Brain microvascular endothelial cell (primary cell): ENCODE measurements at places on chromosomes 2 and 18.

GRCh38 chr2:143300536-143300935 lies 171.3 kb downstream of the ARHGAP15 start:
- peak; percentile 20 for DNase-seq

DNA sequence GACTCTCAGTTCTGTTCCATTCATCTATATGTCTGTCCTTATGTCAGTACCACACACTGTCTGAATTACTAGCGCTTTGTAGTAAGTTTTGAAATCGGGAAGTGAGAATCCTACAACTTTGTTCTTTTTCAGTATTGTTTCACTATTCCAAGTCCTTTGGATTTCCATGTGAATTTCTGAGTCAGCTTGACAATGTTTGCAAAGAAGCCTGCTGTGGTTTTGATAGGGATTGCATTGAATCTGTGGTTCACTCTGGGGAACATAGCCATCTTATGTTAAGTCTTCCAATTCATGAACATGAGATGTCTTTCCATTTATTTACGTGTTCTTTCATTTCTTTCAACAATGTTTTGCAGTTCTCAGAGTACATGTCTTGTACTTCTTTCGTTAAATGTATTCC lies 15.0 kb downstream of the SLC3A1 start:
- DNase-seq, result peak; percentile 61

GRCh38 chr18:49257609-49258008 lies 202.8 kb downstream of the DYM start:
- no peak for DNase-seq

DNA sequence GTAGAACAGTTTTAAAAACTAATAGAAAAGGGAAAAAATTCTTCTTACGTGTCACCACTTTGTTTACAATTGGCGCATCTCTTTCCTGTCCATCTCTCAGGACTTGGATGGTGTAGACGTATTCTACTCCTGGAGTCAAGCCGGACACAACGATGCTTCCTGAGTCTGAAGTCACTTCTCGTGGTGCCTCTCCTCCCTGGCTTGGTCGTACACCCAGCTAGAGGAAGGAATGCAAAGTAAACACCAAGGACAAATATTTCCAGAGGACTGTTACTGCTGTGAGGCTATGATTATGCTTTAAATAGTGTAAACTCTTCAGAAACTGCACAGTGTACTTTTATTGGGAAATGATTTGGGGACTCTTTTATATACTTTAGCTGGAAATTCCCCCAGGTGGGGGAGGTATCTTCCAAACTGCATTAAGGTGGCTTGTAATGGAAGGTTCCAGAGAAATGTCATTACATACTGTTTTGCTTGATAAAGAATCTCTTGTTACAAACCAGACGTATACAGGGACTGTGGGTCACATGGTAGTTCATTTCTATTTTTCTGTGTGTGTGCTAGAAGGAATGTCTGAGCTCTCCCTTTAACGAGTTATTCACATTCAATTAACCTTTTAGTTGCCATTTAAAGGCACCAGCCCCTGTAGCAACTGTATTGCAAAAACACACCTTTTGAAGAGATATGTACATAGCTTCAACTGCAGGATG lies 38.1 kb downstream of the FN1 start:
- DNase-seq, result peak; percentile 47

- no peak for DNase-seq
Observed at GRCh38 chr2:202016579-202017227, 17.0 kb upstream of the FZD7 start.

DNA sequence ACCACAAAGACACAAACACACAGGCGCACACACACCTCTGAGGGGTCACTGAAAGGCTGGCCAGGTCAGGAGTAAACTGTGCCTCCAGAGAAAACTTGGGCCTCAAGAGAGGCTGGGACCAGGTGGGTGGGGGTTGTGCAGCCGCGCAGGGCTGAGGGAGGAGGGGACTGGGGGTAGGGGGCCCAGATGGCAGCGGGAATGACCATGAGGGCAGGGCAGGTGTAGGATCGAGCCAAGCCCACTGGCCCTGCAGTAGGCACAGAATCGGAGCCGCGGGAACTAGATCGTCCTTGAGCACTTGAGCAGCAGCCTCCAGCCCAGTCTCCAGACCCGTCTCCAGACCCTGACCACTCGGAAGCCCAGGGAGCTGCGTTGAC lies 36.8 kb downstream of the ANKMY1 start:
- no peak for DNase-seq

DNA sequence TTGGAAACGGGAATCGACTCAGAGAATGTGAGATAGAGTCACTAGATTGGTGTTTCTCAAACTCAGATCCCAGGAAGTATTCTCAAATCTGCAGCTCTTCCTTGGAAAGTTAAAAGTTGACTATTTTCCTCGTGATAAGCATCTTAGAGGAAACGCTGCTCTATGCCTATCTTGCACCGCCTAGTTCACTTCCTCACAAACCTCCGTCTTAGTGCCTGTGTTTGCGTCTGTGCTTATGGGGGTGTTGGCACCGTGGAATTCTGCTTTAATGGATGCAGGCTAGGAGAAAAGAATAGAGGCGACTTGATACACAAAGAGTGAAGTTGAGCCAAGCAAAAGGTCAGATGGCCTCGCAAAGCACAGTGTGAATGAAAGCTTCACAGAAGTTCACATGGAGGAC lies 255.3 kb upstream of the ID2 start:
- DNase-seq, result no peak

GRCh38 chr18:67608191-67608590 lies 91.7 kb upstream of the DSEL start:
- DNase-seq, result no peak

DNA sequence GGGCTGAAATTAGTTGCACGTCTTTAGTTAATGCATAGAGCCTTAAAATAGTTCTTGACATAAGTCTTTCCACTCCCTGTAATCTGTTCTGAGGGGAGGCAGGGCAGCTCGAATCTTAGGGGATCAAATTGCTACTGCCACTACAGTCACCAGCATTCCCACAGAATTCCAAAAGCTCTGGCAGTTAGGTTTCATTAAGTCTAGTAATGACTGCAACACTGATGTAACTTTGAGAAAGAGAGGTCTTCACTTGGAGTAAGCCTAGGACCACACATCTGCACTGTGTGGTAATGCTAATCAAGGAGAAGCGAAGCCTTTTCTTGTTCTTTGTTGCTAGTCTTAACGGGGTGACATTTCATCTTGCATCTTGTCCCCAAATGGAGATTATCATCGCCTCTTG lies 19.3 kb upstream of the NCK2 start:
- DNase-seq, result no peak

GRCh38 chr2:191453761-191454160 lies 208.6 kb downstream of the MYO1B start:
- DNase-seq, result no peak

GRCh38 chr2:173002751-173003541 lies 72.7 kb upstream of the MAP3K20 start:
- DNase-seq, result no peak

GRCh38 chr2:172552547-172553291 lies 3.2 kb upstream of the PDK1 start:
- peak; percentile 93 for DNase-seq

- DNase-seq, result no peak
Observed at GRCh38 chr2:199456383-199457146, 1.2 kb downstream of the SATB2 start.

- no peak for DNase-seq
Observed at GRCh38 chr2:6181926-6182325, 489.7 kb downstream of the SOX11 start.

DNA sequence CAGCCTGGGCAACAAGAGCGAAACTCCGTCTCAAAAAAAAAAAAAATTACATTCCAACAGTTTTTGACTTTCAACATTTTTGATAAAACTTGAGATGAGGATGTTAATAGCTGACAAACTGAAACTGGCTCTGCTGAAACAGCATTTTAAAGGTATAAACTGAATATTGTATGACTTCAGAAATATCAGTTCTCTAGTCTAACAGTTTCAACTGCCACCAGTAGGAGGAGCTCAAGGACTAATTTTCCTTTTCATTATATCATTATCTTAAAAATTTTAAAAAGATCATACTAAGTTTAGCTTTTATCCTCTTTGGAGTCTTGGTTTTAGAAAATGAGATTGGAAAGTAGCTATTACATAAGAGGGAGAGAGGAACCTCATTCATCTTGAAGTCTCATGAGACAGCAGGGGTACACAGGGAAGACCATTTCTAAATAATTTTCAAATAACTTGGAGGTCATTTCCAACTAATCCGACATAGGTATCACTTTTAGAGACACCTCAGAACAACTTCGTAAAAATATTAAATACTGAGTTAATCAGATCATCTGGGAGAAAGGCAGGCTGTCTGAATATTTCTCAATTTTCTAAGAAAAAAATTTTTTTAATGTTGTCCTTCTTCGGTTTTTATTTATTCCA lies 37.6 kb upstream of the MCM6 start:
- DNase-seq, result peak; percentile 53
